IPS DF 6.9 (cell line): ENCODE measurements at places on chromosomes 6 and 20.

GRCh38 chr20:54025251-54025771 is 45.1 kb downstream of the BCAS1 start:
- DNase-seq, result no peak
- no peaks in the 10 kb centered on the region for H3K4me1 ChIP-seq
- no peak overlapping the region for H3K4me3 ChIP-seq
- no peak overlapping the region for H3K27ac ChIP-seq
- no peaks in the 10 kb centered on the region; the same call in 1 of the 2 replicates for H3K27me3 ChIP-seq

GRCh38 chr6:36697481-36697903 is at the start of gene RAB44:
Gene RAB44 (plus strand): TSS chr6:36697826. CDS start chr6:36704236, 6,410 bp downstream.
- no peak within 1 kb of the TSS for H3K4me3 ChIP-seq
- no peaks in the 10 kb centered on the region for H3K36me3 ChIP-seq
- no peak for DNase-seq
- no peaks in the 10 kb centered on the region for H3K4me1 ChIP-seq
- no peak within 1 kb of the TSS for H3K27ac ChIP-seq

- peaks cover 4% of the 10 kb centered on the region; the same call in 1 of the 2 replicates for H3K4me1 ChIP-seq
- DNase-seq, result no peak
- H3K4me3 ChIP-seq, result no peak overlapping the region
- H3K27me3 ChIP-seq, result no peaks in the 10 kb centered on the region
- no peak overlapping the region for H3K27ac ChIP-seq
Observed at GRCh38 chr20:62420846-62421715, 6.3 kb downstream of the RBBP8NL start.

DNA sequence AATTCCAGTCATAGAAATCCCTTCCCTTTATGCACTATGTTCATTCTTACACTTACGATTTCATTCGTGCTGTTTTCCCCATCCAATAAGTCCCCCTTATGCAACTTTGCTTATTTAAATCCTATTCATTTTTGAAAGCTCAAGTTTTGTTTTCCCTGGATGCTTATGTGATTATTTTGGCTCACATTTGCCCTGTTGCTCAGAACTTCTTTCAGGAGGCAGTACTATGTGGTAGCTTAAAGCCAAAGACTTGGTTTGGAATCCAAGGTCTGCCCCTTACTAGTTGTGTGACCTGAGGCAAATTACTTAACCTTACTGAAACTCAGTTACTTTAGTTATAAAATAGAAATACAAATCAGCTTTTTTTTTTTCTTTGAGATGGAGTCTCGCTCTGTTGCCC is 59.6 kb downstream of the MOXD1 start:
- H3K4me3 ChIP-seq, result no peak overlapping the region
- no peaks in the 10 kb centered on the region for H3K36me3 ChIP-seq
- no peak for DNase-seq
- no peaks in the 10 kb centered on the region for H3K27me3 ChIP-seq
- H3K27ac ChIP-seq, result no peak overlapping the region
- no peaks in the 10 kb centered on the region for H3K4me1 ChIP-seq

DNA sequence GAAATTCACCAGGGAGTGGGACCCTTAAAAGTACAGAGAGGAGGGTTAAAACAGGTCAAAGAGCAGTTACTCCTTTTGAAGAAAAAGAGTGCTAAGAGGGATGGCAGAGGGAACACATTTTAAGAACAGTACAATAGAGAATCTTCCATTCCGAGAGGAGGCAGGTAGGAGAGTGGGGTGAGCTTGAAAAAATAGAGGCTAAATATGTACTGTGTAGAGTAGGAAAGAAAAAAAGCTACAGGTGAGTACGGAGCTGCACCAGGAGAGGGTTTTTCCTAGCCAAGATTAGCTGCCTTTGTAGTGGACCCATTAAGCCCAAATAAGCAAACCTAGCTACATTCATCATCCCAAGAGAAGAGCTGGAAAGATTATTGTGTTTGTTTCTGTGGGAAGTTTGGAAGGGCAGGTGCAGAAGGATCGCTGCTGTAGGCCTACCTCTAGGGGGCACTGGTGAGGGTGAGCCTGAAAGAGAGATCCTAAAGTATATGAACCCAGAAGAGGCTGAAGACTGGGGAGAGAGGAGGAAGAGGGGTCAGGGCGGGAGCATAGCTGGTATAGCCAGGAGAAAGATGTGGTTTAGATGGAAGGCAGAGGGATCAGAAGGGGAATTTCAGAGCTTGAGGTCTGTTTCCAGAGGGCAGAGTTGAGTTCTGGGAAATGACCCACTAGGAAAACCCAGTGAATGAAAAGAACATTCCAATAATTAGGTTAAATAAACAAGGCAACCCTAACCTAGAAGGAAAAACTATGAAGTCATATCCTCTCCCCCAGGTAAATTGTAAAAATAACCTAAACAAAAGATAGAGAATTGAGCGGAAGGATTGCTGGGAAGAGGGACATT is 50.2 kb upstream of the HINT3 start:
- no peaks in the 10 kb centered on the region for H3K27me3 ChIP-seq
- H3K36me3 ChIP-seq, result no peaks in the 10 kb centered on the region
- H3K4me3 ChIP-seq, result no peak overlapping the region
- H3K4me1 ChIP-seq, result no peaks in the 10 kb centered on the region
- DNase-seq, result no peak

DNA sequence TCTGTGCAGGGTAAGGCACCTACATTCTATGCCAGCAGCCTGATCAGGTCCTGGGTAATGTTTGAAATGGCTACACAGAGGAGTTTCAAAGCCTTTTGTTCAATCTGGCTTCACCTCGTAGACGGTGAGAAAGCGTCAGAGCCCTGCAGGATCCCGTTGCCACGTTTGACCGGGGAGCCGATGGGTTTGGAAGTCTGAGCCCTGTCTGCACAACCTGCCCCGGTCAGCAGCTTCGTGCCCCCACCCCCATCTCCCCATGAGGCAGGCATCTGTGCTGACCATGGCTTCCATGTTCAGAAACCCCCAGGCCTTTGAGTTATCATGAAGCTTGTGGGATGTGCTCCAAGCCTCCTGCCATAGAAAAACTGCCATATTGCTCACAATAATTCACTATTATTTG is 63.9 kb downstream of the PTPN1 start:
- H3K27me3 ChIP-seq, result no peaks in the 10 kb centered on the region
- no peak for DNase-seq
- H3K4me1 ChIP-seq, result no peaks in the 10 kb centered on the region
- no peak overlapping the region for H3K4me3 ChIP-seq
- H3K27ac ChIP-seq, result no peak overlapping the region

- no peaks in the 10 kb centered on the region for H3K4me1 ChIP-seq
- H3K27ac ChIP-seq, result no peak overlapping the region
- H3K27me3 ChIP-seq, result no peaks in the 10 kb centered on the region
- H3K36me3 ChIP-seq, result no peaks in the 10 kb centered on the region
- no peak overlapping the region for H3K4me3 ChIP-seq
Observed at GRCh38 chr6:10847684-10848083, 9.3 kb upstream of the MAK start.

DNA sequence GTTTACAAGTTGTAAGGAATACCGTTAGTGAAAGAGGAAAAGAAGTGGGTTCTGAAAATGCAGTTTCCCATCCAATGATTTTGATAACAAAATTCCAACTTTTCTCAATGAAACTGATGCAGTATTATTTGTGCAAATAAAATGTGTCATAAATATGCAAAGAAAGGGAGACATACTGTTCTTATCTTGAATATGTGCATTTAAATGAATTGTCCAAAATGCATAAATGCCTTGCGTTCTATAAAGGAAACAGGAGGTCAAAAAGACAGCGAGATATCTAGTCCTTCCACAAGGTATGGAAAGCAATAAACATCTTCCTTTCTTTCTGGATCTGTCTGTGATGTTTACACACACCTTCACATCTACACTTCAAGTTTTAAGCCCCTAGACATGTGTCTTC is 54.6 kb upstream of the ISM1 start:
- no peaks in the 10 kb centered on the region for H3K36me3 ChIP-seq
- DNase-seq, result no peak

GRCh38 chr20:34461779-34462087 is 54.5 kb upstream of the DYNLRB1 start:
- no peaks in the 10 kb centered on the region for H3K4me1 ChIP-seq
- peaks cover 9% of the 10 kb centered on the region; the same call in 1 of the 2 replicates for H3K36me3 ChIP-seq
- DNase-seq, result no peak
- no peak overlapping the region for H3K27ac ChIP-seq

DNA sequence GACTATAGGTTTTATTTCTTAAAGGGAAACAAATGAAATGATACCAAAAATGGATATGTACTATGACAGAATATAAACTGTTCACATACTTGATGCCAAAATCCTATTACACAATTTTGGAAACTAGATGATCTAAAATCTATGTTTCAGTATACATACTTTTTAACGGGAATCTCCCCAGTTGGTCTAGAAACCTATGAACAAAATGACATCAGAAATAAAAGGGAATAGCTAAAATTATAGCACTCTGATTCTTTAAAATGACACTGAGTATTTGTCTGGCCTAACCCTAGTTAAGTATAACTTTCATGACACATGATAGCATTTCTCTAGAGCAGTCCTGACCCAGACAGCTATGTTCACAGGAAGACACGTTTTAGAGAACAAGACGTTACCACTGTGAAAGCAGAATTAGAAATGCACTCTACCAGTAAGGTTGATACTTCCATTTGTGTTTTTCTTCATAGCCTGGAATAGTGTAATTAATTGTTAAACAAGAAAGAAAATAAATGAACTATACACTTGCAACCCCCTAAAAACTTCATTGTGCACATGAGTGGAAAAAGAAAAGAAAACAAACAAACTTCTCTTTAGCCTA is 3.3 kb downstream of the OSER1 start:
- H3K36me3 ChIP-seq, result no peaks in the 10 kb centered on the region
- no peak overlapping the region for H3K4me3 ChIP-seq
- H3K4me1 ChIP-seq, result no peaks in the 10 kb centered on the region
- no peaks in the 10 kb centered on the region for H3K27me3 ChIP-seq
- H3K27ac ChIP-seq, result no peak overlapping the region

GRCh38 chr20:64067733-64068307 is 4.8 kb downstream of the TCEA2 start:
- no peaks in the 10 kb centered on the region for H3K36me3 ChIP-seq
- H3K4me3 ChIP-seq, result no peak overlapping the region
- H3K4me1 ChIP-seq, result peaks cover 10% of the 10 kb centered on the region
- no peak overlapping the region for H3K27ac ChIP-seq
- DNase-seq, result no peak

GRCh38 chr20:44704551-44704971 is 10.6 kb upstream of the CCN5 start:
- no peak for DNase-seq
- H3K36me3 ChIP-seq, result no peaks in the 10 kb centered on the region
- H3K4me1 ChIP-seq, result peaks cover 9% of the 10 kb centered on the region
- no peak overlapping the region for H3K4me3 ChIP-seq
- H3K27me3 ChIP-seq, result no peaks in the 10 kb centered on the region

- H3K27ac ChIP-seq, result no peak overlapping the region
- no peaks in the 10 kb centered on the region for H3K36me3 ChIP-seq
- no peak for DNase-seq
- H3K4me3 ChIP-seq, result no peak overlapping the region
- H3K4me1 ChIP-seq, result no peaks in the 10 kb centered on the region
Observed at GRCh38 chr6:148635070-148635743, 111.6 kb upstream of the UST start.

DNA sequence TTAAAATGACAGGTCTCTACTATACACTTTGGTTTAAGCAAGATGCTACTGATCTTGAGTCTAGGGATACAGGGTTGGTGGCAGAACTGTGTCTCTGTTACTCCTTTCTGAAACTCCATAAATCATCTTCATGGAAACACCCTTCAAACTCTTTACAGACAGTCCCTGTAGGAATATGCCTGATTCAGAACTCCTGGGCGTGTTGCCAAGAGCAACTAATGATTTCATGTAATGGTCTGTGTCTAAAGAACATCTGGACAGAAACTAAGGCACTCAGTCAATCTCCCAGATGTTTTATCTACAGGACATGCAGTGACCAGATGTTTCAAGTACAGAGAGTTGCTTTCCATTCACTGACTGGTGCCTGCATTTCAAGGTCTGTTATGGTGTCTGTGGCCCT is 464.4 kb upstream of the CHD6 start:
- H3K36me3 ChIP-seq, result no peaks in the 10 kb centered on the region
- H3K27me3 ChIP-seq, result no peaks in the 10 kb centered on the region
- no peaks in the 10 kb centered on the region for H3K4me1 ChIP-seq
- H3K27ac ChIP-seq, result no peak overlapping the region
- H3K4me3 ChIP-seq, result no peak overlapping the region

- H3K27ac ChIP-seq, result no peak overlapping the region
- no peaks in the 10 kb centered on the region for H3K36me3 ChIP-seq
- no peak for DNase-seq
- no peak overlapping the region for H3K4me3 ChIP-seq
- peaks cover 3% of the 10 kb centered on the region; the same call in 1 of the 2 replicates for H3K4me1 ChIP-seq
Observed at GRCh38 chr20:48431653-48432493, 395.9 kb downstream of the PREX1 start.

DNA sequence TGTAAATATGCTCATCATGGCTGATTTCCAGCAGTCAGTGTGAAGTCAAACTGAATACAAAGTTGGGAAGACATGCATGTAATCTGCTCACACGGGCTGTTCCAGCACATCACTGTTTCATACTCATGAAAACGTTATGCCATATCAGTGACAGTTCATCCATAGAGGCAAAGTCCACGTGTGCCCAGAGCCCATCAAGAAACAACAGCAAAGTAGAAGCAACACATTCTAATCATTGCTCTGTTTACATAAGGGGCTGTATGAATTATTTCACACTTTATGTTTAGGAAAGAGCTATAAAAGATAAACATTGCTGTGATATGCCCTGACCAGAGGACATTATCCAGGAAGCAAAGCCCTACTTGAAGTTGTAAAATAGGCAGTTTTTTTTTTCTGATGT is 157.0 kb upstream of the ENPP5 start:
- DNase-seq, result no peak
- H3K36me3 ChIP-seq, result no peaks in the 10 kb centered on the region

DNA sequence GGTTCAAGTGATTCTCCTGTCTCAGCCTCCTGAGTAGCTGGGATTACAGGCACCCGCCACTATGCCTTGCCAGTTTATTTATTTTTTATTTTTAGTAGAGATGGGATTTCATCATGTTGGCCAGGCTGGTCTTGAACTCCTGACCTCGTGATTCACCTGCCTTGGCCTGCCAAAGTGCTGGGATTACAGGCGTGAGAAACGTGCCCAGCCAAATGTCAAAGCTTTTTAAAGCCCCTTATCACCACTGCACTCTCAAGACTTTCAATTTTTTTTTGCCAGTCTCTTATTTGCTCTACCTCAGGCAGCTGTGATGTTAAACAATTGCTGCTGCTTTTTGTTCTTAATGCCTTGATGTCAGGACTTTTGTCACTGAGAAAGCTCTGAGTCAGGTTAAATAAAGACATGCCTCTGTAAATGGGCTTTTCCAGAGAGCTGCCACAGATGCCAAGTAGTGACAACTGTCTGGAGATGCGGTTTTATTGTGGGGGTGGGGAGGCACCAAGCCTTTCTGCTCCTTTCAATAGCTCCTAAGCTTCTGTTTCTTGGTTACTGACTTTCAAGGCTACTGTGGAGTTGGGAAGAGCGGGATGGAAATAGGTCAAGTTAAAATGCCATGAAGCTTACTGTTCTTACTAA is 29.2 kb downstream of the RSPH3 start:
- no peaks in the 10 kb centered on the region for H3K4me1 ChIP-seq
- H3K4me3 ChIP-seq, result no peak overlapping the region
- no peak for DNase-seq
- H3K27me3 ChIP-seq, result no peaks in the 10 kb centered on the region

GRCh38 chr6:37275350-37275749 is 17.4 kb upstream of the TMEM217 start:
- no peak overlapping the region for H3K27ac ChIP-seq
- no peak for DNase-seq
- no peaks in the 10 kb centered on the region for H3K4me1 ChIP-seq
- no peaks in the 10 kb centered on the region for H3K27me3 ChIP-seq
- H3K36me3 ChIP-seq, result no peaks in the 10 kb centered on the region
